GM12891 (cell line): ENCODE measurements at places on chromosomes 4 and X.

DNA sequence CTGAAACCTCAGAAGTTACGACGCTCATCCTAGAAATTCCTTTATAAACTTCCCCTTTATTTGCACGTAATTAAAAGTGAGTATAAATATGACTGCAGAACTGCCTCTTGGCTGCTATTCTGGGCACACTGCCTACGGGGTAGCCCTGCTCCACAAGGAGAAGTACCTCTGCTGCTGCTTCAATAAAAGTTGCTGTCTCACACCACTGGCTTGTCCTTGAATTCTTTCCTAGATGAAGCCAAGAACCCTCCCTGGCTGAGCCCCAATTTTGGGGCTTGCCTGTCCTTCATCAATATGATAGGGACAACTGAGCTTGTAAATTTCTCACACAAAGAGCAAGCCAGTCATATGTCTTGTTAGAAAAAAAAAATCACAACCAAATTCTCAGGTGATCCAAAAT lies 115.8 kb downstream of the VEGFC start:
- no peak for DNase-seq

DNA sequence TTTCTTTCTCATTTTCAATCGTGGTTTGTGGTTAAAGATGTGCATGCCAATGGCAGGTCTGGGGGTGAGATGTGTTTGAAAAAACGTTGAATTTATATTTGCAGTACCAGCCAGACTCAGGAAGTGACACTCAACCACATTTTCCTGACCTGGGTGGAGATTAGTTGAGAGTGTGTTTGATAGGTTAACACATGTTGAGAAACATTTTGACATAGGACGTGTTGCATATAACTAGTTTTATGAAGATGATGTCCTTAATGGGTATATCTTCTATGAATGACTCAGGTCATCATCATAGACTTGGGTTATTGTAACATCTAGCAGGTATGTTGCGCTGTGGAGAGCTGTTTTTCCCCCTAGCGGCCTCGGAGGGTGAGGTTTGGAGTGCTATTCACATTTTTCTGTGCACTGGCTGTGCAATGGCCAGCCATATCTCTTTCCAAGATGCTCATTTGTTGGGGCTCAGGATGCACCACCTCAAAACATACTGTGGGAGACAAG lies 21.7 kb upstream of the CD38 start:
- DNase-seq: no peak

- no peak for DNase-seq
Measured at GRCh38 chr4:73731968-73732610, 8.3 kb upstream of the CXCL8 start.

DNA sequence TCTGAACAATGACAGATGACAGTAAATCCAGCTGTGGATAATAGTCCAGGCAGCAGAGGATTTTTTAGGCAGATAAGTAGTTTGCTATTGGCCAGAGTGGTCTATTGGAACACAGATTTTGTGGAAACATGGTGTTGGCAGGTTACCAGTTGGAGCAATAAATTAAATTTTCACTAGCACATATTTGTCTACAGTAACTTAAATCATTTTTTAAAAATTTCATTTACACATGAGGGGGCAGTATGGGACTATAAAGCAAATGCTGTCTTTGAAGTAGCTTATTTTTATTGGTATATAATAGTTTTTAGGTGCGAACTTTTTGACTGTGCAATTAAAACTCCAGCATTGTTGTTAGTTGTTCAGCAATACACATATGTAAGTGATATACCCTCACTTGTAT lies 289.8 kb downstream of the ARHGAP10 start:
- DNase-seq: no peak

- no peak for DNase-seq
Measured at GRCh38 chrX:19462879-19463278, 52.4 kb downstream of the MAP3K15 start.

DNA sequence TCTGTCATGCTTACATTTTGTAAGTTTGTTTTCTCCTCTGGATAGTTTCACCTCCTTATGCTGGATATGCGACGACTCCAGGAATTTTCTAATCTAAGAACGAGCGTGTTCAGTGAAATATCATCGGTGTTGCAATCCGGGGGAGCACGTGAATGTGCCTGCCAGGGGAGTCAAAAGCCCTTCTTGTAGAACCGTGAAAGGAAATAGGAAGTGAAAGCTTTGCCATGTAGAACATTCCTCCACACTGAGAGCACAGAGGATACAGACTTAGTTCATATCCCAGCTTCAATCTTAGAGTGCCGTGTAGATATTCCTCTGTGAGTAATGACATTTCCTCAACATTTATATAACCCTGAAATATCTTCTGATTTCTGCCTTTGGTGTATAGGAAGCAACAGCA lies 121.2 kb downstream of the VEGFC start:
- no peak for DNase-seq

- DNase-seq: no peak
Measured at GRCh38 chr4:144104509-144105130, 35.9 kb downstream of the GYPA start.

DNA sequence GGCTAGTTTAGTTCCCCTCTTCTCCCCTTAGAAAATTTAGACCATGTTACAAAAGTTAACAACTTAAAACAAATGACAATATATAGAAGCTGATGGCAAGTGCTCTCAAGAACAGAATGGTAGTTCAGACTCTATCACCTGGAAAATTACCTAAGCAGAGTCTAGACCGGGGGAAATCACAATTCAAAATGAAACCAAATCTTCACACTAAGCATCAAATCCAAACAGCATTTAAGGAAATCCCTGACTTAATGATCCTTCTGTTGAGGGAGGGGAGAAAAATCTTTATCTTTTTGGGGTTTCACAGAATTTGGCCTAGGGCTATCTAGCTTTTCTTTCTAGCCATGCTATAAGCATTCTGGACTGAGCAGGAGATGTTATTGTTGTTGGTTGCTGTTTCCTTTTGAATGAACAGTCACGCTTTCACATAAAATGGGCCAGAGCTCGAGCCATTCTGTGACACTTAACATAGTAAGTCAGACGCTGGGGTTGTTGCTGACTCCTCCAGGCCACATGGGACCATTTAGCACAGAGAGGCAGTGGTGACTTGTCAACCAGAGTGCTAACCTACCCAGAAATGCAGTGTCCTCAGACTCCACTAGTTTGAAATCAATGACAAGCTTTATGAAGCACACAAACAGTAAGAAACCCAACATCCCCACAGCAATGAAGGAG lies 16.0 kb upstream of the LSM6 start:
- DNase-seq: no peak

DNA sequence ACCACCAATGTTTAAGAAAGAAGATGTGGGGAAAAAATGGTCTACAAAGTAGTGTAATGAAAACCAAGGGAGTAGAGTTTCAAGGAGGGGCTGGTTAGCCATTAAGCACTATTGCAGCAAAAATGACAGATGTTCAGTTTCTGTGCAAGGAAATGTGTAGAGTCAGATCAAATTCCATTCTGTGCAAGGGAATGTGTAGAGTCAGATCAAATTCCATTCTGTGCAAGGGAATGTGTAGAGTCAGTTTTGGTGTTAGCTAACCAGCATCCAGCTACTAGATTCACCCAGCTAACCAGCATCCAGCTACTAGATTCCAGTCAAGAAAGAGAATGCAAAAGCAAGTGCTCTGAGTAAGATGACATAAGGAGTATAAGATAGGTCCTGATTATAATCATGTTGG lies 208.8 kb downstream of the COX18 start:
- DNase-seq: no peak

- DNase-seq: no peak
Measured at GRCh38 chr4:124060261-124060918, 652.1 kb downstream of the ANKRD50 start.

DNA sequence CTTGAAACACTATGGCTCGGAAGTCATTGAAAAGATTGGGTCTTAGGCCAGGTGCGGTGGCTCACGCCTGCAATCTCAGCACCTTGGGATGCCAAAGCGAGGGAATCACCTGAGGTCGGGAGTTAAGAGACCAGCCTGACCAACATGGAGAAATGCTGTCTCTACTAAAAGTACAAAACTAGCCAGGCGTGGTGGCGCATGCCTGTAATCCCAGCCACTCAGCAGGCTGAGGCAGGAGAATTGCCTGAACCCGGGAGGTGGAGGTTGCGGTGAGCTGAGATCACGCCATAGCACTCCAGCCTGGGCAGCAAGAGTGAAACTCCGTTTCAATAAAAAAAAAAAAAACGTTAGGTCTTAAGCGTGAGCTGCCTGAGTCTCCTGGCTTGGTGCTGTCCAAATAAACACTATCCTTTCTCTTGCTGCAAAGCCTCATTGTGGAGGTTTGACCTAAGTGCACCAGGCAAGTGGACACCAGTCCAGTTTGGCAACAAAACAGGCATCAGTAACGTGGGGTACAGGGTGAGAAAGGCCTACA lies 185.9 kb downstream of the DHRSX start:
- DNase-seq: no peak

GRCh38 chr4:100716416-100716815 lies 198.6 kb upstream of the EMCN start:
- no peak for DNase-seq

DNA sequence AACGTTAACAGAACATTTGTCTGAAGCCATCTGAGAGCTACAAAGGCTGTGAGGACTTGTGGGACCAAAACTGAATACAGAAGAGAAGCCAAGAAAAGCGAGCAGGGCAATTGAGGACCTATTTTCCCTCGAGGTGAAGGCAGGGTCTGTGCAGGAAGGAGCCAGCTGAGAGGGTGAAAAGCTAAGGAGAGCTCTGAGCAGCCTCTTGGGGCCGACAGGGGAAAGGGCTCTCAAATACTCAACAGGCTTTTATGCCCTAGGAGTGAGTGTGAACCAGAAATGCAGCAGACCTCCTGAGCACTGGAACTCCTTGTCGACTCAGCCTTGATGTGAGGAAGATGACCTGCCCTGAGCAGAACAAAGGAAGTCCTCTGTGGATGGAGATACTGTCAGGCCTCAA lies 54.2 kb downstream of the C4orf50 start:
- DNase-seq: no peak

GRCh38 chr4:112818594-112818965 lies 181.6 kb downstream of the LARP7 start:
- no peak for DNase-seq

DNA sequence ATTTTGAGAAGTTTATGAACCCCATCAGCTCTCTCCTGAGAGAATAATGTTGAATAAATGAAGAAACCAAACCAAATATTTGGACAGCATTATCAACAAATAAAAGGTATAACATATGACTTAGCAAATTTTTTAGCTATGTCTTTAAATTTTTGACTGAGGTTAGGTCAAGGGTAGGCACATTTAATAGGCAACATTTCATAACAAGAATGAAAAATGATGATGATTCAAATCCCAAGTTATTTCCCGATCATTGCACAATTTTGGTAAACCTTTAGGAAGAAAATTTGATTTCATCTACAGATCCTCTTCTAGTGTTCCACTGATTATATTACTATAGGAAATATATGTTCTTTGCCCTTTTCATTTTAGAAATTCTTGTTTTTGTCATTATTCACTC lies 123.7 kb upstream of the TLR3 start:
- DNase-seq: no peak

DNA sequence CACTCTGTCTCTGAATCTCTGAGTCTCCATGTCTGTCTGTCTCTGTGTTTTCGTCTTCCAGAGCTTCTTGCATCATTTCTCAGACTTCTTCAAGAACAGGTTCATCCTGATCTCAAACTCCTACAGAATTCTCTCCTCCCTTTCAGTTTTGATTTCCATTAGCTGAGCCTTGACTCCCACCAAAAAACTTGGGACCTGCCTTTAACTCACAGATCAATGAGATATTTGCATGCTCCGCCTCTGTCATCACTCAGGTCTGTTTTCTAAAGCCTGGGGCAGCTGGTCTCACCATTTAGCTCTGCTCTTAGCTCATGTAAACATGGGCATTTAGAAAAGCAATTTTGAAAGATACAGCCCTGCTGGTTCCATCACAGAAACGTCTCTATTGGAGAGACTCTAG lies 8.6 kb downstream of the DAPP1 start:
- DNase-seq: no peak

- DNase-seq: no peak
Measured at GRCh38 chrX:150813922-150814321, 84.5 kb downstream of the CD99L2 start.

DNA sequence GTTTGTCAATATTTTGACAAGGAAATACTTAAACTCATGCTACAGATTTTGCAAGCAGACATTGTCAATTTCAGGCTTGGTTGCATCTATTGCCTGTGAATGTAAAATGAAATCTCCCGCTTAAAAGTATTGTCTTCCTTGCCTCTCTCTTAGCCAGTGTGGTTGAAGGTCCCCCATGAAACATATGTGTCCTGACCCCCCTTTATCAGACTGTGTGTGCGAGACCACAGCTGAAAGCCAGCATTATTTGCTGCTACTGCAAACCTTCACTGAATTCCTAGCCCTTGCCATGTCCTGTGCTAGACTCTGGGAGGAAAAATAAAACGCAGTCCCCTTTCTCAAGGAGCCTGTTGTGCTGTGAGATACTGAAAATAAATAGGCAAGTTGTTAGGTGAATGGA lies 16.6 kb upstream of the CLNK start:
- no peak for DNase-seq

DNA sequence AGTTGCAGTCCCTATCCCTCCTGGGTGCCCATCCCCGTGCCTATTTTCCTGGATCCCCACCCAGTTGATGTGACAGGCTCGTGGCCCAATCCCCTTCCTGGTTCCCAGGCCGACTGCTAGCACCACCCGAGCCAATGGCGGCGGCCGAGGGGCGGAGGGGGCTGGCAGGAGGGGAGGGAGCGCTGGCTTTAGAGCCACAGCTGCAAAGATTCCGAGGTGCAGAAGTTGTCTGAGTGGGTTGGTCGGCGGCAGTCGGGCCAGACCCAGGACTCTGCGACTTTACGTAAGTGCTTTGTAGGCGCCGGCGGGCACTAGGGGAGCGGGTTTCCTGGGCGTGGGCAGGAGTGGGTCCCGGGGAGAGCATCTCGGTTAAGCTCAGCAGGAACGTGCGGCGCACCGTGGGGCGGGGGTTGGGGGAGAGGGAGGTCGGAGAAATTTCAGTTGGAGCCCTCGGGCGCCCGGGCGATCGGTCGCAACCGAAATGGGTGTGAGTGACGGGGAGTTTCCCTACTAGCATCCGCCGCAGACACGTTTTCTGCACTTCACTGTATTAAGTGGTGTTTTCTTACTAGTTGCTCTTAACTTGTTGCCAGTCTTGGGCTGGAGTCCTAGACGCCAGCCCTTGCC lies at the start of gene PLS3:
Gene PLS3 (plus strand): TSS at position 197 of the 627 bp plus-strand sequence. CDS start 49,077 bp downstream, outside the sequence.
- no peak for DNase-seq

- DNase-seq: no peak
Measured at GRCh38 chr4:962231-963208, 10.8 kb downstream of the DGKQ start.

- no peak for DNase-seq
Measured at GRCh38 chrX:3549411-3549911, 164.0 kb downstream of the PRKX start.
